ENCODE measurements at places on chromosomes 12 and 14.

DNA sequence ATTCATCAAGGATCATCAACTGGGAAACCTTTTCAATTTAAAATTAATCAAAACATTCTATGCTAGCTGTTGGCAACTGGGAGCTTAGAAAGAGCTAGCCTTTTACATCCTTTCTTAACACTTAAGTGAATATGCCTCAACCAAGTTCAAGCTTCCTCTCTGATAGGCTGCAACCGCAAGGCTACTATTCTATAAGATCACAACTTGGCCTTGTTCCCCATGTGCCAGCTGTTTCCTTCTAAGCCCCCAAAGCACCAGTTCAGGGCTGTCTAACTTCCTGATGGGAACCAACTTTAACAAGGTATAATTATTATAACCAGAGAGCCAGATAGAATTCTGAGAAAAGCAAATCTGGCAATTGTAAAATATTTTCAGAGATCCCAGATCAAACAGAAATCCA is 37.0 kb downstream of the KCNC2 start:
- DNase-seq = no peak

GRCh38 chr12:58388261-58388660 is 446.9 kb downstream of the ATP23 start:
- no peak for DNase-seq

DNA sequence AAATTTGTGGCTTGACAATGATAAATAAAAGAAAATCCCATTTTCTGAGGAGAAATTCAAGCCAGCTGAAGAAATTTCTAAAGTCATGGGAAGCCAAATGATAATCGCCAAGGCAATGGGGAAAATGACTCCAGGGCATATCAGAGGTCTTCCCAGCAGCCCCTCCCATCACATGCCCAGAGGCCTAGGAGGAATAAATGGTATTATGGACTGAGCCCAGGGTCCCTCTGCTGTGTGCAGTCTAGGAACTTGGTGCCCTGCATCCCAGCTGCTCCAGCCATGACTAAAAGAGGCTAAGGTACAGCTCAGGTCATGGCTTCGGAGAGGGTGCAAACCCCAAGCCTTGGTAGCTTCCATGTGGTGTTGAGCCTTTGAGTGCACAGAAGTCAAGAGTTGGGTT is 4.4 kb downstream of the CLEC12A start:
- no peak for DNase-seq

DNA sequence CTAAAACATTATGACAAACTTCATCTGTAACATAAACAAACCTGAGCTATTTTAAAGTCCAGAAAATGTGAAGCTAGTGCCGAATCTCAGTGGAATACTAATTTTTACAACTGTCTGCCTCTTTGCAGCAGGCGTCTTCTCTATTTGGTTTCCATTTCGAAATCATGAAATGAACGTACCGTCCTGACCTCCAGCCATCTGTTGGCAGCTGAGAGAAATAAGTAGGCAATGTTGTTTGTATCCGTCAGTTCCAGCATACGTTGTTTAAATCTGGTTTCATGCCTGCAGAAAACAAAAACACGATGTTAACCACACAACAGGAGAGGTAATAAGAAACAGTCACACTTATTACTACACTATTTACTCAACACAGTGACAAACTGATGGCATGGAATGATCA is 54.3 kb upstream of the KCNJ8 start:
- DNase-seq = peak; percentile 55

DNA sequence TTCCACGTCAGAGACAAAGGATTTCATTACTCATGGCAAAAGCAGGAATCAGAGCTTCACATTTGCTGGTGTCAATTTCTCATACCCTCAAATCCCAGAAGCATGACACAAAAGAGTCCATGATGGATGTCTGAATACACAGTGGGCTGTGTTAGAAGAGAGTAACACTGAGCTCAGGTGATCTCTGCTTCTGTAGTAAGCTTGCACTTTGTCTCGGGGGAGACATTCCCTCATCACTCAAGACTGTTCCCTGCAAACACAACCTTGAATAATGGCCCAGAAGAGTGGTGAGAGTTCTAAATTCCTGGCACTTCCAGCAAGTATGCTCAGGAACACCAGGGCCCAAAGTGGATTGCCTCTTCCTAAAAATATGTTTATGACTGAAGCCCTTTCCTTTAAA is 1787.2 kb upstream of the SEL1L start:
- no peak for DNase-seq

GRCh38 chr14:72625689-72626088 is 268.2 kb downstream of the DPF3 start:
- DNase-seq = no peak
